ENCODE measurements at places on chromosomes 1 and 21.

- DNase-seq = no peak
Measured at GRCh38 chr1:210232511-210233215, at the start of gene SERTAD4. TSS of gene SERTAD4 (plus strand) at chr1:210232796. CDS start at chr1:210237961, 5,165 bp downstream.

DNA sequence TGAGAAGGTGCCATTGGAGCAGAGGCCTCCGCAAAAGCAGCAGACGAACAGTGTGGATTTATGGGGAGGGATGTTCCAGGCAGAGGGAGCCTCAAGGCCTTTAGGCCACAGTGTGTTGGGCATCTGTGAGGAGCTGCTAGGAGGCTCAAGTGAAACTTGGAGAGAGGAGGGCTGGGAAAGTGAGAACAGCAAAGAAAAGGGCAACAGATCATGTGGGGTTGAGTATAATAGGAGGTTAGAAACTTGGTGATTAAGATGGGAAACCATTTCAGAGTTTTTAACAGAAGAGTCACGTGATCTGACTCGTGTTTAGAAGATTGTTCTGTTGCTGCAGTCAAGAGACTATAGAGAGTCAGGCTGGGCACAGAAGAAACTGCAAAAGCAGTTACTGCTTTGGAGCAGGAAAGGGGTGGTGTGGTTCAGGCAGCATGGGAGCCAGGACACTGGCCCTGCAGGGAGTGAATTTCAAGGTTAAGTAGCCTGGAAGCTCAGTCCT is 277.0 kb downstream of the DISC1 start:
- DNase-seq = no peak

DNA sequence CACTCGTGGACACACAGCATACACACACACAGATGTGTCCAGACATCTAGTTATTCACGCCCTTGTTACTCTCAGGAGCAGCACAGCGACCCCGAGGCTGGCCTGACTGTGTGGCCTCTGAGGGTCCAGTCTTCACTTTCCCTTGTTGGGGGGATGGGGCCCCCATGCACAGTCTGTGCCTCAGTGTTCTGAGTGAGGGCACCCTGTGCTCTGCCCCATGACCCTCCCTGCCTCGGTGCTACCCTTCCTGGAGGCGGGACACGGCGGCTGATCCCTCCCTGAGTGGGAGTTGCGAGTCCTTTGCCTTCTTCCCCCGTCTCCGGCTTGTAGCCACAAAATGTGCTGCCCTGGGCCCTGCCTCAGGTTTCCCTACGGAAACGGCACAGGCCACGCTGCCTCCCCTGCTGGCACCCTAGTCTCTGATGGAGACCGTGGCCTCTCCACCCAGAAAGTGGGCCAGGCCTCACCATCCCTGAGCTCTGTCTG is 8.6 kb downstream of the CSTB start:
- no peak for DNase-seq

DNA sequence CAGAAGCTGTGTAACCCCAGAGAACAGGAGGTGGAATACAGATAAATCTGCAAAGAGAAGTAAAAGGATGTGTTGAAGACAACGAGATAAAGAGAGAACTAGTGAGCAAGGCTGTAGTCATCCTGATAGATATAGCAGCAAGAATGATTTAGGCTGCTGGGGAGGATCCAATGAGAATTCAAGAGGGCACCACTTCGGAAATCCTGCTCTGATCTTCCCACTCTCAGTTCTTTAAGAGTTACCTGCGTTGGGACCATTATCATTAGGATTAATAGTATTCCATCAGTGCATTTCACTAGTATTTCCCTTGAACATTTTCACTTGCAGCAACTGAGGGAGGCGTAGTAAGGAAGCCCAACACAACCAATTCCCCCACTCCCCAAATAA is at the start of gene BRINP3:
BRINP3 (minus strand) TSS at position 103 of the 387 bp plus-strand sequence.
- DNase-seq = peak; percentile 1

DNA sequence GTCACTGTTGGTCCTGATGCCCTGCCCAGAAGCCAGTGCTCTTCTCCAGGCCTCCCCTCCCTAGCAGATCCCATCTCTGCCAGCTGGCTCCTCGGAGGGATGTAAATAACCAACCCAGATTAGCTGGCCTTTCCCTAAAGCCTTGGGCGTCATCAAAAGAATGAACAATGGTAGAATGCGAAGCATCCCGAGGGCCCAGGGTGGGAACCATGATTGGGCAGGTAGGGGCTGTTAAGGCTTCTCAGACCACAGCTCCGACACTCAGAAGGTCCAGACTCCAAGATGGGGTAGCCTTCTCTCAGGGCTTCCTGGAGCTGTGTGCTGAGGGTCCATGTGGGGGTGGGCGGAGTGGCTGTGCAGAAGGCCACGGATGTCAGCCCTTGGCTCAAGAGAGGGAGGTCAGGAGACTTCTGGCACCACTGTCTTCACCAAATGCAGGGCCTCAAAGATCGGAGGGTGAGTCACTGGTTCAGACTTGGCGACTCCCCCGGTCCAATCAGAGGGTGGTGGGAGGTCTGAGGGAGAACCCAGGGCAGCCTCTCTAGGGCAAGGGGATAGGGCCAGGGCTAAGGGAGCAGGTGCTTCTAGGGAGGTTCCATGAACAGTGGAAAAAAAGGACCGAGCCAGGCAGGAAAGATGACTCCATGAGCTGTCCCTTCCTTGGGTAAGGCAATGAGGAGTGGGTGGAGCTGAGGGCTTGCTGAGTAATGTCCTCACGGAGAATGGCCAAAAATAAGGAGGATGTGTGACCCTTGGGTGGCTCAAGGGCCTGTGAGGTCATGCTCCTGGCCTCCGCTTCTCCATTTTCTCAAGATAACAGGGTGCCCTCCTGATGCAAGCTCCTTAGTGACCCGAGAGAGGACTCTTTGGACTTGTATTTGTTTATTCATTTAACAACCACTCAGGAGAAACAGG is 58.4 kb upstream of the EPS8L3 start:
- DNase-seq = no peak

DNA sequence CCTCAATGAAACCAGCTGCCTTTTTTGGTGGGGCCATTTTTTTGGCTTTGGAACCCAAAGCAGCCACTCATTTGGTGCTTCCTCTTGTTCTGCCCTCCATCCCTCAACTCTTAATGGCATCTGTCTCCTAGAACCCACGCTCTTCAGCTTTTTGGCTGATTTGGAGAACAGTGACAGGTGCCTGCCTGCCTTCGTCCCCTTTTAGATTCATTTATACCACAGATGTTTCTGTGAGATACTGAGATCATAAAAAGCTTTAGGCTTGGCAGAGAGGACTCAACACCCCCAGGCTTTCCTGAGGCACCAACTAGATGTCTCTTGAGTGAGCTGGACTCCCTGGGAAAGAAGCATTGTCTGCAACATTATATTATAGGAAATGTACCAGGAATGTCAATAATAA is 20.4 kb upstream of the YTHDF2 start:
- no peak for DNase-seq

DNA sequence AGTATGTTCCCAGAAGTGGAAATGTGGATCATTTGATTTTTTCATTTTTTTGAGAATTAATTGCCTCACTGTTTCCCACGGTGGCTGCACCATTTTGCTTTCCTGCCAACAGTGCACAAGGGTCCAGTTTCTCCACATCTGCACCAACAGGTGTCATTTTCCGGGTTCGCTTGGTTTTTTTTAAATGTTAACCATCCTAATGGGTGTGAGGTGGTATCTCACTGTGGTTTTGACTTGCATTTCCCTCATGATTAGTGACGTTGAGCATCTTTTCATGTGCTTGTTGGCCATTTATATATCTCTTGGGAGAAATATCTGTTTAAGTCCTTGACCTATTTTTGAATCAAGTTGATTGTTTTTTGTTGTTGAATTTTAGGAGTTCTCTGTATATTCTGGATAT is 3.0 kb downstream of the COL6A2 start:
- DNase-seq = no peak

DNA sequence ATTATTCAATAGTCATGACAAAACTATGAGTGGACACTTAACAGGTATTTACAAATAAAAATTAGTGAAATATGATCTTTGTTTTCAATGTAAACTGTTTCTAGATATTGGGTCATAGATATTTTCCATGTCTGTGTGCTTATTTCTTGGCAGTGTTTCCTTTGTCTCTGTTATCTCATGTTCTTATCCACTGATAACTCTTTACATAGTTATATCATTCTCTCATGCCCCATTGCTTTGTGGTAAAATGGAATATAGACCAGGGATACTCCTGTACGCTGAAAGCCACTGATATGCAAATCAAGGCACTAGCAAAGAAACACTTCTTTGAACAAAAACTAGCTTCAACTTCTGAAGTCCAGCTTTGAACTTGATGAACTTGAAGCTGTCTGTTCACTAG is 113.1 kb downstream of the ITSN1 start:
- DNase-seq = no peak

GRCh38 chr1:1069711-1070676 is 4.1 kb downstream of the RNF223 start:
- DNase-seq = no peak

DNA sequence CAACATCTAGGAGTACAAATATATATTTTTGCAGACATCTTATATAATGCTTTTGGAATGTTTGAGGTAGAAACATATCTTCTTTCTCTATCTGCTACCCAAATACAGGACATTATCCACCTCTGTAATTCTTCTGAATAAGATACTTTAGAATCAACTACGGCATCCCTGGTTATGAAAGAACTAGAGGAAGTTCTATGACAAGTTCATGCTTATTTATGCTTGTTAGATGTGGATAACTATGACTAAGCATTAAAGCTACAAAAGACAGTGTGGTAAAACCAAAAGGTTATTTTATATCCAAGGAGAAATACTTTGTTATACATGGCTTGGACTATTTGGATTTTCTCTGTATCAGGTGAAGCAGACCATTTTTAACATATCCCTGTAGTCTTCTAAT is 894.0 kb downstream of the KCNT2 start:
- no peak for DNase-seq

GRCh38 chr1:97726386-97726785 is 194.4 kb downstream of the DPYD start:
- no peak for DNase-seq

DNA sequence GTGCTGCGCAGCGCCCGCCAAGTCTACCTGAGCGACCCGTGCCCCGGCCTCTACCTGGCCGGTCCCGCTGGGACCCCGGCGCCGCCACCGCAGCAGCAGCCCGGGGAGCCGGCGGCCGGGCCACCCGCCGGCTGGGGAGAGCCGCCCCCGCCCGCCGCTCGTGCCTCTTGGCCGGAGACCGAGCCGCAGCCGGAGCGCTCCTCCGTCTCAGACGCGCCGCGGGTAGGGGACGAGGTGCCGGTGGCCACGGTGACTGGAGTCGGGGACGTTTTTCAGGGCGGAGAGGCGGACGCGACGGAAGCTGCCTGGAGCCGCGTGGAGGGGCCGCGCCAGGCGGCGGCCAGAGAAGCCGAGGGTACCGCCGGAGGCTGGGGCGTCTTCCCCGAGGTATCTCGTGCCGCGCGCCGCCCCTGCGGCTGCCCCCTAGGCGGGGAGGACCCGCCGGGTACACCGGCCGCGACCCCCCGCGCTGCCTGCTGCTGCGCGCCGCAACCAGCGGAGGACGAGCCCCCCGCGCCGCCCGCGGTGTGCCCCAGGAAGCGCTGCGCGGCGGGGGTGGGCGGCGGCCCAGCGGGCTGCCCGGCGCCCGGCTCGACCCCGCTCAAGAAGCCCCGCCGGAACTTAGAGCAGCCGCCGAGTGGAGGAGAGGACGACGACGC is 646 bp downstream of the IER5 start:
- no peak for DNase-seq

- DNase-seq = peak; percentile 59
Measured at GRCh38 chr1:231724876-231725647, 98.5 kb downstream of the DISC1 start.

DNA sequence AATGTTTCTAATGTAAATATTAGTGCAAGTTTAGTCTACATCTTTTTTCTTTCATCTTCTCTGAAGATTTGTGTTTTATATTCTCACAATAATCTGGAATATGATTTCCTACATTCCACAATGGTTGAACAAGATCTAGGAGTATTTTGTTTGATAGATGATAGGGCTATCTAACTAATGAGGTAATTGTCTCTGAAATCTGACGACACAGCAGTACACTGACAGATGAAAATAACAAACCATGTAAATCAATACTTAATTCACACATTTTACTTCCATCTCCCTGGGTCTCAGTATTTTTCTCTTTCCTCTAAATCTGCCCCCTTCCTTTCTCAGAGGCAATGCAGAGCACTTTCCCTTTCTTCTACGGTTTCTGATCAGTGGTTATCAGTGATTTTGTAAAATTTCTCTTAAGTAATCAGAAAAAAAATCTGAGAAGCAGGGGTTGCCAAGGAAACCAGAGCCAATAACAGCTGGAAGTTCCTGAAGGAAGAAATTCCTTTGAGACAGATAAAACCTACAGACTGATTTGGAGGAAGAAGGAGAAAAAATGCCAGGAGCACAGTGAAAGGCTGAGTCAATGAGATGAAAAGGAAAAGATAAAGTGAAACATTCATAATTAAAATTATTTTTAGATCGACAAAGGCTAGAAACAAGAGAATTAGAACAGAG is 7.3 kb upstream of the ANKRD13C start:
- DNase-seq = no peak

- DNase-seq = no peak
Measured at GRCh38 chr1:156245451-156246232, 2.2 kb downstream of the PAQR6 start.

- DNase-seq = no peak
Measured at GRCh38 chr1:1966071-1966740, 37.4 kb downstream of the CFAP74 start.

- DNase-seq = no peak
Measured at GRCh38 chr1:30450148-30450817, 273.1 kb downstream of the MATN1 start.

DNA sequence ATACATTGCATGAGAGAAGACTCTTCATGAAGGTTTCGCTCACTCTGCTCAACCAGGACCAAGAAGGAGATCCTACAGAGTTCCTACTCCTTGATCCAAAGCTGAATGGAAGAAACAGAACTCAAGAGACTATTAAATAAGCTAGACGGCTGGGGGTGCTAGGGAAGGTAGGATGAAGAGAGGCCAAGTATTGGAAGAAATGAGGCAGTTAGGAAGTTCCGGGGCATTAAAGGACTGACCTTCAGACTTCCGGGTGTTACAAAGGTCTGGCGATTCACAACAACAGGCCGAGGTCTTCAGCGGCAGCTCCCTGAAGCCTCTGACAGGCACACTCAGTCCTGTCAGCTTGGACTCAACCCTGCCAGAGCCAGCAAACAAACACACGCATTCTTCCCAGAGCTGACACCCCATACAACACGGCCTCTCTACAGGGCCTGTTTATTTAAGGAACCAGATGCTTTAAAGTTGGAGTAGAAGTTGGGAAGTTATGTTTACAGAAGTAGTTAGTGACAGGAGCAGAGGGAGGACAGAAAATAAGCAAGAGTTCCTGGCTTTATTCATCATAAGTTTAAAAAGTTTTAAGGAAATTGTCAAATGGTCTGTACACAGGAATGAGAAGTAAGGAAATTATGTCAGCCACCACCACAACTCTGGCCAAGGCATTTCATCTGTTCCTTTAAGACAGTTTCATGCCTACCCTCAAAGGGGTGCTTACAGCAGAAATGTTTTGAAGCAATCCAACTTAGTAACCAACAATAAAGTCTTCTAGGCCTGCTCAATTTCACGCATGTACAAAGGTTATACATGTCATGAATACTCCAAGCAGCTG is 4.7 kb downstream of the SORT1 start:
- no peak for DNase-seq

DNA sequence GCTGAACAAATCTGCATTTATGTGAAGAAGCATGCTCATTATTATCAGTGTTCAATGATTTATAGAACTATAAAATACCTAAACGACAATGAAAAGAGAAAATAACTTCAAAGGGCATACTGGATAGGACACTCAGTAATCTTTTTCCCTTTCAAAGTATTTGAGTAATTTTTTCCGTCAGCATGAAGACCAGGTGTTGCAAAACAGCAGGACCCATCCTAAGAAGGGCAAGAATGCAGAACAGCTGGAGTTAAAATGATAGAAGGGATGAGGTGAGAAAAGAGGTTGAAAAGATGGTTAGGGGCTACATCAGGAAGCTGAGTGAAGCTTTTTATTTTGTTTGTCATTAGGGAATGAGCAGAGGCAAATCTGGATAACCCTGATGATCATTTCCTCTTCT is 7.1 kb upstream of the RGS18 start:
- DNase-seq = no peak

All from SHP77 (cell line).